ENCODE measurements at places on chromosomes 4 and X.

GRCh38 chrX:12118134-12118533, 20.1 kb upstream of the FRMPD4 start:
- DNase-seq = no peak

DNA sequence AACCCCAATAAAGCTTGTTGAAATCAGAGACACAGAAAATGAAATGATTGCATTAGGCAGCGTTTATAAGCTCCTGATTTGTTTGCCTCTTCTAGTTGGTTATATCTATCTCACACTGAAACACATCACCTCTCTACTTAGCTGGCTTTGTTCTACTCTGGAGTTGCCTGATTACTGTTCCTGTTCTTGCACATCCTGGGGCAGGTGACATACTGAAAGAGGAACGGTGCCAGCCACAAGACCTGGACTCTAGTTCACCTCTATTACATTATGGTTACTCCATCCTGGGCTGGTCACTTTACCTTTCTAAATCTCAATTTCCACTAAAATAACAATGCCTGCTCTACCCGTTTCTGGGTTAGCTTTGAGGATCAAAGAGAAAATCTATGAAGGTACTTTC, 47.9 kb downstream of the TRIM2 start:
- no peak for DNase-seq

DNA sequence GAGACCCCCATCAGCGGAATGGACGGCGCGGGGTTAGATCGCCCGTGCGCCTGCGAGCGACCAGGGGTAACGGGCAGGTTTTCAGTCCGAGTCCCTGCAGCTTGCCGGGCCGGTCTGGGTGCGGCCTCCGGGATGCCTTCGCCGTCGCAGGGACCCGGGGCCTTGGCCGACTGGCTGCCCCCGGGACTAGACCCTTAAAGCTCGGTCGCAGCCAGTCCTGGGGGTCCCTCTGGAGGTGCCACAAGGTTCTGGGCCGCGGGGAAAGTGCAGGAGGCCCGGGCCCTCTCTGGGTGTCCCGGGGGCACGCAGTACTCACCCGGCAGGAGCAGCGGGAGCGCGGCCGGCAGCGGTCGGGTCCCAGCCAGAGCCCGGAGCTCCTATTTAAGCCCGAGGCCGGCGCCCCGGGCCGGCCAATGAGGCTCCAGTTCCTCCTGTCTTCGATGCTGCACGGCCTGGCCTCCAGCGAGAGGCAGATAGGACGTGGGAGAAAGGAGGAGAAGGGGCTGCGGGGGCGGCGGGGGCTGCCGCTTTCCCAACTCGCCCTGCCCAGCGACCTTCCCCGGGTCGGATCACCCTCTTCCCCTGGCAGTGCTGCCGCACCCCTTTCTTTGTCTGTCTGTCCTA, at the start of gene SPON2:
SPON2 (minus strand) TSS at position 356 of the 624 bp plus-strand sequence.
- no peak for DNase-seq

DNA sequence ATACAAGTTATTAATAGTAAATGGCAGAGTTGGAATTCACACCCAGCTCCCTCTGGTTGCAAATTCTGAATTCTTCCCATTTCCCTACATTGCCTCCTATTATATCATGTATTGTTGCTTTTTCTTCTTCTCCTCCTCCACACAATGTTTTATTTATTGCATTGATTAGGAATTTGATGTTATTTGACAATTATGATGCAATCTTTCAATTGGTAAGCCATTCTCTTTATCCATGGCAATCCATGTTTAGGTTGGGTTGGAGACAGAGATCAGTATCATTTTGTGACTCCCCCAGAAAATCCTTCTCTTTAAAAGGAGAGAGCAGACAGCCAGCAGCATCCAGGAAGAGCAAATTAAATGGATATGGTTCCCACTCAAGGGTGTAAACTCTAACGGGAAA, 30.5 kb downstream of the TTC29 start:
- no peak for DNase-seq

DNA sequence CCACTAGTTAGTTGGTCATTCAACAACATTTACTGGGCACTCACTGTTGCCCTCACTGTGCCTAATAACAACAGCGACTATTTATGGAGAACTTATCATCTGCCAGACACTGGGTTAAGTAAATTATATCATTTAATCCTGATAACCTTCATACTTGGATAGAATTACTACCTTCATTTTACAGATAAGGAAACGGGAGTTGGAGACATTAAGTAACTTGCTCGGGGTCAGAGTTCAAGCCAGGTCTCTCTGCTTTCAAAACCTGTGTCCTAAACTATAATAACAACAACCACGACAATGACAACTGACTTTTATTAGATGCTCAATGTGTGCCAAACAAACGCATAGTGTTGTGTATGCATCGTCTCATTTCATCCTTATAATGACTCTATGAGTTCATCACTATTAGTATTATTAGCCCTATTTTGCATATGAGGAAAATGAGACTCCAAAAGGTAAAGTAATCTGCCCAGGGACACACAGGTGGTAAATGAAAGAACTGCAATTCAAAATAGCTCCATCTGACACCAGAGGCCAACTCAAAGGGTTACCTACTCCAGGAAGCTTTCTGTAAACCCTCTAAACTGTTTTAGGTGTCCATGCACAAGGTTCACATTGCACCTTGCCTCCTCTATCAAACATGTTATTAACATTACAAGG, 98.4 kb upstream of the ACSL4 start:
- DNase-seq = no peak

DNA sequence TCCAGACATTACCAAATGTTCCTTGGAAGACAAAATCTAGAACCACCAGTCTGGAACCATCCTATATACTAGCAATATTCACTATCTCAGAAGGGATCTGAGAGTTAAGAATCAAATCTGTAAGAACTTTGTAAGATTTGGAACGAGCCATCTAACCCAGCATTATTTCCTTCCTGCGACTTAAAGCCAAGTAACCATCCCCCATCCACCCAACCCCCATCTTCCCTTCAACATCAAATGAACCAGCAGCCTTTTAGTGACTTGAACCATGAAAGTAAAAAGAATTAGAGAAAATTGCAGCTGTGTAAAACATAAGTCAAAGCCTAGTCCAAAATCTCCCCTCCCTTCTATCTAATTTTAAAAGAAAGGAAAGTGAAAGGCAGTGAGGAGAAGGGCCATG, 15.6 kb downstream of the RBM47 start:
- DNase-seq = no peak

- no peak for DNase-seq
These were observed 46.1 kb upstream of the CTSO start for GRCh38 chr4:155999725-156000124.
